ENCODE measurements at places on chromosomes 1 and 21.

DNA sequence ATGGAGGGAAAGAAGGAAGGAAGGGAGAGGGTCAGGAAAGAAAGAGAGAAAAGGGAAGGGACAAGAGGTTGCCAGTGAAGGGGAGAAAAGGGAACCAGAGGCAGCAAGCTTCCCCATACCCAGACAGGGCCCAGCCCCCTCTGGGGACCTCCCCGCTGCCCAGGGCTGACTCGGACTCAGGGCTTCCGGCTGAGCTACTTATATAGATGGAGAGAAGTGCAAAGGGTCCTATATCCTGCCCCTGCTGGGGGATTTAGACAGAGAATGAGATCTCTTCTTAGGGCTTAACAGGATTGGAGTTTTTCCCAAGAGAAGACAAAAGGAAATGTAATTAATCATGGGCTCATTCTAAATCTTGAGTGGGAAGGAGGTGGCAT lies at the start of gene ETV3L:
Gene ETV3L (minus strand): TSS at position 176 of the 377 bp plus-strand sequence. CDS start 285 bp downstream, outside the sequence.
- H3K27me3 ChIP-seq = no peaks in the 10 kb centered on the region
- no peaks in the 10 kb centered on the region for H3K4me1 ChIP-seq
- no peak within 1 kb of the TSS for H3K4me3 ChIP-seq
- peak; percentile 52 for DNase-seq
- no peak within 1 kb of the TSS for H3K27ac ChIP-seq
- no peaks in the 10 kb centered on the region for H3K36me3 ChIP-seq

GRCh38 chr1:167093846-167094516 lies at the start of gene STYXL2:
TSS of gene STYXL2 (plus strand) at chr1:167094075. CDS start at chr1:167094850, 775 bp downstream.
- no peaks in the 10 kb centered on the region for H3K36me3 ChIP-seq
- no peak within 1 kb of the TSS for H3K4me3 ChIP-seq
- H3K4me1 ChIP-seq = no peaks in the 10 kb centered on the region
- no peaks in the 10 kb centered on the region for H3K27me3 ChIP-seq
- no peak within 1 kb of the TSS for H3K27ac ChIP-seq

DNA sequence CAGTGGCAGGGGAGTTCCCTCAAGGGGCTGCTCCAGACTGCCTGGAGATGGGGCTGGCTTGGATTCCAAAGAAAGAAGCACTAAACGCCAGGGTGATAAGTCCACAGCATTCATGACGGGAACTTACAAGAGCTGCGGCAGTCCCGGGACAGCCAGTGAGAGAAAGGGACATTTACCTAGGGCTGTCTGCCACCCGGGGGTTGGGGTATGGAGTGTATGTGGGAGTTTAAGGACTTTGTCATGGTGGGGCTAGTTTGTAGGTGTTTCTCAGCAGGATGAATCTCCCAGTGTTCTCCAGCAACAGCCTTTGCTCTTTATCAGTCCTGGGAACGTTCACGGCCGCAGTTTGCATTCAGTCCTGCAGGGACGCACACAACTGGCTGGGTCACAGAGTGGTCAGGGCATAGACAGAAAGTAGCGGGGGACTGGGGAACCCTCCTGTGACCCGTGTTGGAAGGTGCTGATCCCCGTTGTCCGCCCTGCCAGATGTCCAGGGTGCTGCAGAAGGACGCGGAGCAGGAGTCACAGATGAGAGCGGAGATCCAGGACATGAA lies 41.4 kb upstream of the HMGN1 start:
- H3K36me3 ChIP-seq = peaks cover 44% of the 10 kb centered on the region
- H3K4me3 ChIP-seq = no peak overlapping the region

GRCh38 chr1:47991187-47991586 lies 6.0 kb downstream of the TRABD2B start:
- H3K27me3 ChIP-seq = peaks cover 6% of the 10 kb centered on the region
- no peak for DNase-seq
- H3K4me1 ChIP-seq = no peaks in the 10 kb centered on the region
- no peak overlapping the region for H3K27ac ChIP-seq
- H3K36me3 ChIP-seq = no peaks in the 10 kb centered on the region
- H3K4me3 ChIP-seq = no peak overlapping the region

All from upper lobe of right lung (tissue), 1 donor.